H54 (cell line): ENCODE measurements at places on chromosomes 5 and 9.

DNA sequence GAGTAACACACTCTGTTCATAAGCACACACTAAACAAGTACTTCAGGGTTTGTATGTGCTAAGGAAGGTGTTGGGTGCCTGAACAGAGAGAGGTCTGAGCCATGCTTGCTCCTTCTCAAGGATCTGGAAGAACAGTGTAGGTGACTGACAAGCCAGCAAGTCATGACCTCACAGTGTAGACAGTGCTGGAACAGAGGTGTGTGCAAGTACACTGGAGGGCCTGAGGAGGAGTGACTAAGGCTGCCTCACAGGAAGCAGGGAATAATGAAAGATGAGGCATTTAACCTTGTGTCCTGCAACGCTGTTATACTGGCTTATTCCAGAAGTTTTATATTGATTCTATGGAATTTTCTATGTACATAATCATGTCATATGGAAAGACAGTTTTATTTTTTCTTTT is 83.9 kb downstream of the TMEM174 start:
- no peak for DNase-seq

- DNase-seq = no peak
These were observed 137.6 kb upstream of the GPR151 start for GRCh38 chr5:146653560-146653959.

DNA sequence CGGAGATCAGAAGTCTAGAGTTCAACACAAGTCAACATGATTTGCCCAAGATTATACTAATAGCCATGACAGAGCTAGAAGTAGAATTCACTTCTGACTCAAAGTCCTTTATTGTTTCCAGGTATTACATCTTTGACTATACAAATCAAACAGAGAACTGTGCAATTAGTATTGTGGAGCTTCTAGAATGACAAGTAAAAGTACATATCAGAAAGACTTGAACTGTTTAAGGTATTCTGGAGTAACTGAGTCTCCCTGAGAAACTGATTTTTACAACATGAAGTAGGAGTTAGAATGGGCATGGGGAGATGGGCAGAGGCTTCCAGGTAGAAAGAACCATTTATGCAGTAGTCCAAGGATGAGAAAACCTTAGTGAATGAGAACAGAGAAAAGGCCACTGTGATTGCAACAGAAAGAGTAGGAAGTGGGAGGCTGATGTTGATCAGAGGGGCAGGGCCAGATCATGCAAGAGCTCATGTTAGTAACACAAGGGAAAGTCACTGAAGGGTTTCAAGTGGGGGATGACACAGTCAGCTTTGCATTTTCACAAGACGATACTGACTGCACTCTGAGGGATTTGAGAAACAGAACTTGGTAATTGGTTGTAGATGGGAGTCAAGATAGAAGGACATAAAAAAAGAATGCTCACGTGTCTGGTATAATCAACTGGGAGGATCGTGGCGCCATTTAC is 280.7 kb downstream of the RFX3 start:
- no peak for DNase-seq

DNA sequence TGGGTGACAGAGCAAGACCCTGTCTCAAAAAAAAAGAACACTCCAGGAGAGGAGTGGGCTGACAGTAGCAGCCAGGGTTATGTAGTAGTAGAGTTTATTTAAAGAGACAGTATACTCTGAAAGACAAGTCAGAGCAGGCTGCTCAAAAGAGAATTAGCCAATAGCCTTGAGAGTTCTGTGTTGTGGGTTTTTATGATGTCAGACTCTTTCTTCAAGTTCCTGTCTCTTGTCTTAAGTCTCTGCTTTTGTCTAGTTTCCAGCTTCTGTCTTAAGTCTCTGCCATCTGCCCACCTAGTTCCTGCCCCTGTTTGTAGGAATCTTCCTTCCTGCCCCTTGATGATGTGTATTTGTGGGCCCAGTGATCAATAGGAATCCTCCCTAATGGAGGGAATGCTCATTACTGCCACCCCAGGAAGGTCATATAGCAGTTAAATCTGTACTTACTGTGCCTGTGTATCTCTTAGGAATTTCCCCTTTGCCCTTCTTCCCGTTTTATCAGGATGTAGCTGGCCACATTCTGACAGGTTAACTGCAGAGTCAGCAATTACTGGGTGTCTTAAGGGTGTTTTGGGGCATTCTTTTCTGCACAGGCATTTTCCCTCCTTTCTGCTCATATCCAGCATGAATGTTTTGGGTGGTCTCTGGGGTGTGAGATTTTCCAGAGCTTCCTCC is 580.5 kb upstream of the SGCD start:
- DNase-seq = no peak

DNA sequence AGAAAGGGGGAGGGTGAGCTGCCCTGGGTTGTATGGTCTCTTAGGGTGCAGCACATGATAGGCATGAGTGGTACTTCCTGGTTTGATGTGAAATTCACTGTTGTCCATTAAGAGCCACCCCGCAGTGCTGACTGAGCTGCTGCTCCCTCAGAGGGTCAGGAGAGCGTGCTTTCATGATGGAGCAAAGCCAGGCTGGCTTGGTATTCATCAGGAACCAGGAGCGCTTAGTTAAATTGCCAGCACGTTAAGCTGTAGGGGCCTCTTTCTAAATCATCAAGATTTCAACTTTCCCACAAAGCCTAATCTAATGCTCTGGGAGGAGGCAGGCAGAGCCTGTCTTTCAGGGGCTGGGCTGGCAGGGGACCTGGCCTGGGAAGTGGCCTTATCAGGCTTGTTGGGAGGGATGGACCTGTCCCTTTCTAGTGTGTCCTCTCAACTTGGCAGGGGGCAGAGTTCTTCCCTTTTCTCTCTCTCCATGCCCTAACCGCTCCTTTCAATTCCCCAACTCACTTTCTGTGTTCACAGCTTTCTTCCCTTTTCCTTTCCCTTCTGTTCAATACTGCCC is 7.9 kb downstream of the CYSTM1 start:
- peak; percentile 47 for DNase-seq

GRCh38 chr5:127834554-127834953 is 131.4 kb downstream of the CCDC192 start:
- DNase-seq = no peak

DNA sequence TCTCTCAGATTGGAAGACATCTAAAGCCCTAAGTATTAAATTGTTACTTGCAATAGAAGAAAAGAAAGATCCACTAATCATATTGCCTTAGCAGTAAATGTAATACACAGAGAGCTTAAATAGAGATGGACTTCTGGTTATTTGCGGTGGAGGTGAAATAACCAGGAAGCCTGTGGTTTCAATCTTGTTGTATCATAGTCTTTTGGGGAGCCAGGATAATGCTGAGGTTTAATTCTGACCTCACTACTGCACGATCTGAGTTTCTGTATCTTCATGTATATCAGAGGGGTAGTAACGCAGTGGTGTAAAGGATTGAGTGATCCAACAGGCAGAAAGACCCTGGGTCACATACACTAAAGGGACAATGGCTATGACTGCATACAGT is 71.7 kb downstream of the ANKRD55 start:
- no peak for DNase-seq

- DNase-seq = no peak
These were observed 2280.6 kb upstream of the ACO1 start for GRCh38 chr9:30103647-30104394.

- DNase-seq = no peak
These were observed 361.1 kb upstream of the IRX1 start for GRCh38 chr5:3234566-3234965.

DNA sequence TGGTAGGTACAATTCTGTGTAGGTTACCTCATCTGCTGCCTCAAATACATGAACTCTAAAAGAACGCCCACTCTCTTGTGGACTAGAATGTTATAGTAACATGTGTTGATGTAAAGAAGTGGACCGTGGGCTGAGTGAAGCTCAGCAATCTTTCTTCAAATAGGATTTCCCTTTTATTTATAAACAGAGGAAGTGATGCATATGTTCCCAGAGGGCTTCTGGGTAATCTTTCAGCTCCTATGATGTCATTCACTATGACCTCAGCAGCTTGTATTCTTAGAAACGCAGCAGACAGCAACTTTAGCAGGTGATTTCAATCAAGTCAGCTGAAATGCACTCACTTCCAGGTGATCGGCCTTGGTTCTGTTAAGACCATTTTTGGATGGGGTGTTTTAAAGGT is 14.4 kb downstream of the F2RL2 start:
- DNase-seq = no peak

DNA sequence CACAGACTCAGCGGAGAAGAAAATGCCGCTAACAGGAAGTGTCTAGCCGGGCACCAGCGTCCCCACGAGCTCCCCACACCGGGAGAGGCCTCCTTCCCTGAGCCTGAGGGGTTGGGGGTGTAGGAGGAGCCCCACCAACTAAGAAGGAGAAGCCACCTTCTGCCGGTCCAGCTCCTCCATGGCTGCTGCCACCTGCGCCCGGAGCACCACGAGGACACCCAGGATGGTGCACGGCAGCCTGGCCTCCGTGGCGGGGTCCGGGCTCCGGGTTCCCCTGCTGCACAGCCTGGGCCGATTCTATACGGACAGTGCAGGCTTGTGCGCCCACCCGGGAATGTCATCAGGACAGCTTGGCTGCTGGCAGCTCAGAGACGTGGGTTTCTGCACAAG is 297 bp downstream of the LCN8 start:
- DNase-seq = no peak

- DNase-seq = no peak
These were observed 23.2 kb downstream of the PRUNE2 start for GRCh38 chr9:76882686-76883085.

DNA sequence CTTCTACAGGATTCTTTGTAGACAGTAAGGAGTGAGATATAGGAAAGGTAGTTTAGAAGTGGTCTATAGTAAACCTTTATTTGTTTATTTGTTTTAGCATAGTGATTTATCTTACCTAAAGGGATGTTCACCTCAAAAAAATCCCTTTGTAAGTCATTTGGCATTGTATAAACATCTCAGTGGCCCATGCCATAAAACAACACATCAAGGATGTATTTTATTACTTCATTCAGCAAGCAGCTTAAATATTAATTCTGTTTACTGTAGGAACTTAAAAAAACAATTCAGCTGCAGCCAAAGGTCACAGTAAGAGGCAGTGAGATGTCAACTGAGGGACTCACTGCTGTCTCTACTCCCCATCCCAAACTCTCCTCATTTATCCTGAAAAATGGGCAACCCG is 452.7 kb downstream of the HINT1 start:
- no peak for DNase-seq

DNA sequence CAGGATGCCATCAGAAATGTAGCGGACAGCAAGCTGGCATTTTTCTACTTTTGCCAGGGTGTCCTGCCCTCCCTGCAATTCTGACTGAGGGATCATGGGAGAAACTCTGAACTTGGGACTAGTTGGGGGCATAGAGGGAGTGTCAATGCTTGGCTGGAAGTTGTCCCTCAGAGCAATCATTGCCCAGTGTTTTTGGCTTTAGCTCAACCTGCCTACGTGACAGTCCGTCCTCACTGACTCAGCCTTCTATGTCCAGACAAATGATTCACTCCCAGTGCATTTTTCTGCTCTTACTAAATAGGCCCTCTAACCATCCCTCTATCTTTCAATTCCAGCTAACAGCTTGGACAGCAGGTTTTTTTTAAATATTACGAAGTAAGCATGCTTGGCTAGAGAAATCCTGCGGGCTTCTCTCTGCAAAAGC is 627.4 kb downstream of the TLR4 start:
- DNase-seq = peak; percentile 56

GRCh38 chr9:36560771-36561170 is 11.9 kb upstream of the MELK start:
- DNase-seq = no peak

DNA sequence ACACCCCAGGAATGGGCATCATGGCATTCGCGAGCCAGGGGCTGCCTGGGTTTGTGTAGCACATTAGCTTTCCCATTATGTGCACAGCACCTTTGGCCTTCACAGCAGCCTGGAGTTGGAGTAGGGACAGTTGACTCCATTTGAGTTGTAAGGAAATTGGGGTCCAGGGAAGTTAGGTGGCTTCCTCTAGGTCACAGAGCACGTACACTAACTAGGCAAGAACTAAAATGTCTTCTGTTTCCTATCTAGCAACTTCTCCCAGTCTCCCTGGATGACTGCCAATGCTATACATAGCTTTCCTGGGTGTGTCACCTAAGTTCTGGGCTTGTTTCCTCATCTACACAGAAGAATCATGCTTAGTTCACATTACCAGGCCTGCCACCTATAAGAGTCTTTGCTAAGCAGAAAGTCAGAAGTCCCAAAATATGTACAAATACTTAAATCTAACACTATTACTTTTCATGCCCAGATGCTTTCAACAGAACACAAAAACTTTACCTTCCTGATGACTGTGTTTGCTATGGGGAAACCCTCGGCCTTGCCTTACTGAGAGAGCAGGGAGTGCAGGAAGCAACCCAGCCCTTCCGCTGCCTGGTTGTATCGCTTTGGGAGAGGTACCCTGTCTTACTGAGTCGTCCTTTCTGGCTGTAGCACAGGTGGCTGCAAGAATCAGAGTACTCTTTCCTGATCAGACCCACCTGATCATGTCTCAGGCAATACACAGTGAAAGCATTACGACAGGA is 12.0 kb downstream of the MACROH2A1 start:
- DNase-seq = peak; percentile 75

DNA sequence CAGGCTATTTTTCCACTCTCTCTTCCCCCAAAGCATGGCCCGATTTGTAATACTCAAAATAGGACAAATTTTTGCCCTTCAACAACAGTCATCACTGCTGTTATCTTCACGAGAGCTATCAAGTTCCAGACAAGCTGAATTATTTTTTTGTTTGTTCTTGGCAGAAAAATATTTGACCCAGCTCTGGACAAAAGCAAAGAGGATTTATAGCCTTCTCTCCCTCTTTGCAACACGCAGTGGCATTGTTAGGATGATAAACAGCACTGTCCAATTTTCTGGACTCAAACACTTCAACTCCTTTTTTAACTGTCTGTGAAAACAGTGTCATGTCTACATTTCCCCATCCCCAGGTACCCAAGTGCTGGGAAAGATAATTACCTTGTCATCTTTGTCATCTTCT is 160.3 kb downstream of the SLF1 start:
- DNase-seq = no peak

DNA sequence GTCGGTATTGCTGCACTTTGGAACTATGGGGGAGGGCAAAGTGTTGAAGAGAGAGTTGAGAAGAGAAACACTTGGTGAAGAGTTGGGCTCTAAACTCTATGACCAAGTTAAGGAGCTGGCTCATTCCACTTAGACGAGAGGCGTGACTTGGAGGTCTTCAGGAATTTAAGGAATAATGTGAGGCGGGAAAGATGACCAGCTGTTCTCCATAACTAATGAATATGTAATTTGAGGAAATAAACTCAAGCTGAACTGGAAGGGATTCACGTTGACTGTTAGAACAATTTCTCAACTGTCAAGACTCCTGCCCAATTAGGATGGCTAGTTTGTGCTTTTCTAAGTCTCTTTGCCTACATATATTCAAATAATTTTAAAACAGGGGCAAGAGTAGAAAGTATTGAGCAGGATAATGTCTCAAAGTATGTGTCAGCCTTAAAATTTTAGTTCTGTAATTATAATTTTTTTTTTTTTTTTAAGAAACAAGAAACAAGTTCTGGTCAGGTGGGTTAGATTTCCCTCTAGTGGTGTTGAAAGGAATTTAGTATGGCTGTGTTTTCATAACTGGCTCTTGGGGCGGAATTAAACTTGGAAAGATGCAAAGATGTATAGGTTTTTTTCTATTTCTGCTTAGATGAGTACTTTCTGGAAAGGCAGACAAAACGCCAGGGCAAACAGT is 33.4 kb downstream of the TMEM252 start:
- DNase-seq = peak; percentile 17

GRCh38 chr9:13502484-13502883 is 223.0 kb upstream of the MPDZ start:
- DNase-seq = no peak

GRCh38 chr5:115297031-115297430 is 577 bp upstream of the CCDC112 start:
- no peak for DNase-seq

GRCh38 chr9:117407436-117408022 is 7.3 kb downstream of the ASTN2 start:
- no peak for DNase-seq

- no peak for DNase-seq
These were observed 3.7 kb downstream of the TXN start for GRCh38 chr9:110252509-110253139.
